ENCODE measurements at places on chromosomes 3 and 15. TPM values are rescaled to one million over a fixed set of nuclear protein-coding genes. Genes with fewer than 3 reads are reported as not detected.

The STAC gene
- total RNA-seq, result 2.6 TPM

The CCDC33 gene
- total RNA-seq, result 6.1 TPM

The MYO5C gene
- 5.2 TPM for total RNA-seq

The SLC7A14 gene
- total RNA-seq, result not detected

The MEX3B gene
- 4.3 TPM for total RNA-seq

The XCR1 gene
- total RNA-seq, result not detected

The SYNM gene
- total RNA-seq, result 41.0 TPM

All from A549 treated with CpdA at 1 μM for 4 hours (cell line).